A549 treated with GW870086 at 1 μM for 4 hours (cell line): ENCODE measurements at places on chromosomes 5 and 9. TPM values are rescaled to one million over a fixed set of nuclear protein-coding genes. Genes with fewer than 3 reads are reported as not detected.

The ATP10B gene
- not detected in 5 replicates for total RNA-seq

The NUTM2F gene
- not detected in 5 replicates for total RNA-seq

The LAMC3 gene
- total RNA-seq = 1.5 to 3.2 TPM (median 2.1 TPM) in 5 replicates

The ARHGEF28 gene
- 10.2 to 12.3 TPM (median 11.9 TPM) in 5 replicates for total RNA-seq

The ANKRD18A gene
- 5.6 to 13.3 TPM (median 9.8 TPM) in 5 replicates for total RNA-seq

The SPINK7 gene
- total RNA-seq = not detected in 5 replicates

The SPINK4 gene
- not detected in 5 replicates for total RNA-seq

The OGN gene
- total RNA-seq = not detected in 5 replicates

The CCNB1 gene
- 258 to 287 TPM (median 273 TPM) in 5 replicates for total RNA-seq

The VCAN gene
- 7.9 to 13.5 TPM (median 12.3 TPM) in 5 replicates for total RNA-seq
